ENCODE measurements at places on chromosomes 2 and 18.

DNA sequence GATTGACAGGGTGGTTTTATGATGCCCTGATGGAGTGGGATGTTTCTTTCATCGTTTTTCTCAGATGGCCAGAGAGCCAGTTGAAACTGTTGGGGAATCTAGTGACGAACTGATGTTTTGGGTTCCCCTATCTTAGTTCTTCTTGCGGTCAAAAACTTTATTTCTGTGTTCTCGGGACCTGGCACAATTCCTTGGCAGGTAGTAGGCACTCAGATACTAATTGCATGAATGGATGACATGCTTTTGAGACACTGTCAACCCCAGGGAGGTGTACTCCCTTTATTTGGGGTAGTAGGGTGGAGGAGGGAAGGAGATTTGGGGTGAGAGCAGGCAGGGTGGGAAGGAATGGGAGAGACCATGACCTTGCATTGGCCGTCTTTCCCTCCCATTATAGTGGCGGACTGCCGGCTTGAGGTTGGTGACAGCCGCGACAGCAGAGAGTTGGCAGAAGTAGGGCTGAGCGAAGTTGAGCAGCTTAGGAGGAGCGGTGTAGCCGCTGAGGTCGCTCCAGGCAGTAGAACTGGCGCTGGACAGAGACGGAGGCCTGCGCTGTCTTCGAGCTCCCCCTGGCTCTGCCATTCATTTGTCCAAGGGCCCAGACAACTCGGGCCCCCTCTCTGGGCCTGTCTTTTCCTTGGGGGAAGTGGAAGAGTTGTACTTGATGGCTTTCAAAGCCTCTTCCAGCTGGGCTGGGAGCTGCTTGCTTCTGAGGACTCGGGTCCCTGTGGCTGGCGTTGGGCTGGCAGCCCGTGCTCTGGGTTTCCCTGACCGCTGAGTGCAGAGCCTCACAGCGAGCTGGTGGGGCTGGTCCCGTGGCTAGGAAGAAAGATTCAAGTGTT lies 2.6 kb downstream of the TET3 start:
- DNase-seq: no peak
- H3K27me3 ChIP-seq: no peaks in the 10 kb centered on the region
- H3K4me3 ChIP-seq: peak overlapping the region; percentile 86
- H3K4me1 ChIP-seq: peaks cover 79% of the 10 kb centered on the region
- H3K27ac ChIP-seq: peak overlapping the region; percentile 73

- peaks cover 2% of the 10 kb centered on the region for H3K4me1 ChIP-seq
- no peak overlapping the region for H3K27ac ChIP-seq
Observed at GRCh38 chr18:78769502-78770105, 210.0 kb upstream of the SALL3 start.

DNA sequence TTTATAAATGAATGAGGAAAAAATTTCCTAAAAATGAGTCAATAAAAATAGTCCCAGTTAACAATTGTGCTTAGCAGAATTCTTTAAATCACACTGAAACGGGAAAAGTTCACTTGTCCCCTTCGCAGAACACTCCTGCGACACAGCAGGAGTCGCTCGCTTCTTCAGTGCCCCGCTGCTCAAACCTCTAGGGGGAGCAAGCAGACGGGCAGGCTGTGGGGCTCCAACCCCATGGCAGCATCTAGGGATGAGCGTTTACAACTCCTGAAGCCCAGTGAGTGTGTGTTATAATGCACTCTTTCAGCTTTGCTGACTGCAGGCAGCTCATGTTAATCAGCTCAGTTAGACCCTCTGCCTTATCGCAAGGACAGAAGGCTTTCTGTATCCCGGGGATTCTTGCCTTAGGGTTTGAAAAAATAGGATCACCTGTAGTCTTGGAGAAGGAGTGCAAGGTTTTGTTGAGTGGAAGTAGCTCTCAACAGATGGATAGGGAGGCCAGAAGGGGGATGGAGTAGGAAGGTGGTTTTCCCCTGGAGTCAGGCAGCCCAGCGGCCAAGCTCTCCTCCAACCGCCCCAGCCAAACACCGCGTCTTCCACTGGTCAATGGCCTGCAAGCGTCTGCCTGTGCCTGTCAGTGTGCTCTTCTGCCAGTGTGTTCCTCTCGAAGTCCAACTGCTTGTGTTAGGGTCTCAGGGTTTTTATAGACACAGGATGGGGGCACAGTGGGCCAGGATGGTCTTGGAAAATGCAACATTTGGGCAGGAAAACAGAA lies 1977.7 kb upstream of the LRRTM1 start:
- H3K27me3 ChIP-seq: no peaks in the 10 kb centered on the region
- H3K36me3 ChIP-seq: no peaks in the 10 kb centered on the region
- no peak overlapping the region for H3K27ac ChIP-seq
- H3K4me1 ChIP-seq: no peaks in the 10 kb centered on the region
- H3K4me3 ChIP-seq: no peak overlapping the region

DNA sequence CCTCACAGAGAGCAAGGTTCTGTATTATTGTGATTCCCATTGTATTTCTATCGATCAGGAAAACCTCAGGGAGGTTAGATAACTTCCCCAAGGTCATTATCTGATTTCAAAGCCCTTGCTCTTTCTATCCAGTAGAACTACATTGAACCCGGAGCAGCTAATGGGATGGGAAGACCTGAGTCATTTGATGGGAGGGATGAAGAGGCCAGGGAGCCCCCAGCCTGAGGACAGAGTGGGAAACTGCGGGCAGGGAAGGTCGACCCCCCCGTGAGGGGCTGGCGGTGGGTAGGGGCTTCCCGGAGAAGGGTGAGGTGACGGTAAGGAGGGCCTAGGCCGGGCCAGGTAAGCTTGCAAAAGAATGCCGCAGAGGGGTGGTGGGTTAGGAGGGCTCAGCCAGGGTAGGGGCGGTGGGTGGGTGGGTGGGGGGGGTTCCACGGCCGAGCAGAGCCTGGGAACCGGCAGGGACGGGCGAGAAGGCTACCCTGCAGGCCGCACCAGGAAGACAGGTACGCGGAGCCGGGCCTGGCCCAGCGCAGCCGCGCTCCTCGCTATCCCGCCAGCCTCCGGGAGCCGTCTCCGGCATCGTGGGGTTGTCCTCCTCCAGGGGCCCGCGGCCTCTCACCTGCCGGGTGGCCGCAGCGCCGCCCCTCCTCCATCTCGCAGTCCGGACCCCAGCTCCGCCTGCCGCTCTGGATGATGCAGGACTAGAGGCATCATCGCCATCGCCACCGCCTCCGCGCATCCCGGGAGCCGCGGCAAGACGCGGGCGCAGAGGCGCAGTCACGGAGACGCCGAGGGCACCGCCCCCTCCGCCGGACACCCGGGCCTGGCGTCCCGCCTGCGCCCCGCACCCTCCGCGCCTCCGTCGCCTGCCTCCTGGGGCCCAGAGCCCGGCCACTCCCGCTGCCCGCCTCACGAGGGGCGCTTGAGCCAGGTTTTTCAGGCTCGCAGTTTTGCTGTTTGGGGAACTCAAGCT lies at the start of gene GPR75:
GPR75 (minus strand) TSS at position 762 of the 976 bp plus-strand sequence. CDS start 5,211 bp downstream, outside the sequence.
- no peaks in the 10 kb centered on the region for H3K27me3 ChIP-seq
- no peak within 1 kb of the TSS for H3K4me3 ChIP-seq
- no peaks in the 10 kb centered on the region for H3K4me1 ChIP-seq
- H3K36me3 ChIP-seq: peaks cover 44% of the 10 kb centered on the region
- no peak for DNase-seq

DNA sequence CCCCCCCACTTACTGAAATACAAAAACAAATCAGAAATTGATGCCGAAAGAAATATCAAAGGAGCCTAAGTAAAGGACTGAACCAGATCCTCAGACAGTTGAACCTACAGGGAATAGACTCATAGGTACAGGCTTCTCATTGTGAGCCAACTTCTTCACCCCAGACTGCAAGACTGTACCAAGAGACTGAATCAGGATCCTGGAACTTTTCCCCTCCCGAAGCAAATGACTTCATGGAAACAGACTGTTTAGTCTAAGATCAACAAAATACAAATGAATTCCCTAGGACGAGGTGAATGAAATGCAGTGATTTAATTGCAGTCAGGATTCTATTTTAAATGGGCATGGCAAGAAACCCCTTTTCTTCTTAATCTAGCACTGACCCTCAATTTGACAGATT lies 53.6 kb upstream of the RNF152 start:
- H3K27me3 ChIP-seq: peaks cover 46% of the 10 kb centered on the region
- no peak overlapping the region for H3K4me3 ChIP-seq
- no peaks in the 10 kb centered on the region for H3K36me3 ChIP-seq
- H3K27ac ChIP-seq: no peak overlapping the region
- no peak for DNase-seq

GRCh38 chr18:55272510-55273243 lies 313.4 kb upstream of the CCDC68 start:
- peak overlapping the region; percentile 43 for H3K27ac ChIP-seq
- no peaks in the 10 kb centered on the region for H3K27me3 ChIP-seq
- no peak for DNase-seq
- no peak overlapping the region for H3K4me3 ChIP-seq

DNA sequence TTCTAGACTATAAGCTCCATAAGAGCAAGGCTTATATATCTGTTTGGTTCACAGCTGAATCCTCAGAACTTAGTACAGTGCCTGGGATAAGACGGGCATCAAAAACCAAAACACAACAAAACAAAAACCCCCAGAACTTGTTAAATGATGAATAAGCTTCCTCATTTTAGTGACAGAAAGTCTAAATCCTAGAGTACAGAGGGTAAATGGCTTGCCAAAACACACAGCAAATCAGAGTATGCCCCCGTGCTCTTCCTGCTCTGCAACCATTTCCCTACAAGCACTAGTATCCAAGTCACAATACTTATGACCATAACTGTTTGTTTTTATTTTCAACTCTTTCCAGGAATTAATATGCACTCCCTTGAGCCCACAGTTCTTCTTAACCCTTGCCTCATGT lies 10.1 kb downstream of the ZNF521 start:
- H3K27ac ChIP-seq: no peak overlapping the region
- no peak overlapping the region for H3K4me3 ChIP-seq
- DNase-seq: no peak
- peaks cover 23% of the 10 kb centered on the region for H3K27me3 ChIP-seq

GRCh38 chr18:5546660-5547059 lies 2.9 kb upstream of the EPB41L3 start:
- H3K4me1 ChIP-seq: no peaks in the 10 kb centered on the region
- no peak overlapping the region for H3K4me3 ChIP-seq
- H3K36me3 ChIP-seq: no peaks in the 10 kb centered on the region
- H3K27me3 ChIP-seq: peaks cover 35% of the 10 kb centered on the region
- no peak for DNase-seq

DNA sequence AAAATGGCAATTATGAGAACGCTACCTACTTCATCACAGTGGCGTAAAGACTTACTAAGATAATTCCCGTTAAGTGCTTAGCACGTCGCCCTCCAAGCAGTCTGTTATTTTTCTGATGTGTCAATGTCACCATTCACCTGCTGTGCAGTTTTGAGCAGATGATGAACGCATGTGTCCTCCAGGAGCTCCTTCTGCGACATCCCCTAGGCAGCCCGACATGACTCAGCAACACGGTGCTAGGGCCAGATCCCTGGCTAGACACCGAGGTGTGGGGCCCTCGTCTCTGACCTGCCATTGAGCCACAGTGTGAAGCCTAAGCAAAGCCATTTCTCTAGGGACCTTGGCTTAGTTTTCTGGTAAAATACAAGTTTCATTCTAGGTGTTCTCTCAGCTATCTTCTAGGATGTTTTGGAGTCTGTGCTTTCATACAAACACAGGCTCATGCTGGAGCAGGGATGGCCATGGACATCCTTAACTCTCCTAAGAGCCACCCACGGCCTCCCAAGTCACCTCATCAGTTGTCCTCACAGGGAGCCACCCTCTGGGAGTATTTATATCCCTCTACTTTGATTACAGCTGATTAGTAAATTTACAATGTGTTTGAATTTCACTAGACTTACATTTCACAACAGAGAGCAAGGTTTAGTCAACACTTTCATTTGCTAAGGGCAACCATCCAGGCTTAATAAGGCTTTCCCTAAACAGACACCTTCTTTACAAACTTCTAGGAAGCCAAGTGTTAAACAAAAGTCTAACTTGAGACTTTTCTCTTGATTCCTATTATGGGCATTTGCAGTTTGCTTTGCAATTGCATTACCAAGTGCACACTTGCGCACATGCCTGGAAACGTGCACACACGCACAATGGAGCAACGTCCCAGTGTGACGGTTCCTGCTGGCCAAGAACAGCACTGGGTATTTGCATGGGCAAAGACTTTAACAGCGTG lies 376.8 kb upstream of the ID2 start:
- peaks cover 34% of the 10 kb centered on the region for H3K4me1 ChIP-seq
- H3K36me3 ChIP-seq: peaks cover 10% of the 10 kb centered on the region
- H3K27ac ChIP-seq: no peak overlapping the region

DNA sequence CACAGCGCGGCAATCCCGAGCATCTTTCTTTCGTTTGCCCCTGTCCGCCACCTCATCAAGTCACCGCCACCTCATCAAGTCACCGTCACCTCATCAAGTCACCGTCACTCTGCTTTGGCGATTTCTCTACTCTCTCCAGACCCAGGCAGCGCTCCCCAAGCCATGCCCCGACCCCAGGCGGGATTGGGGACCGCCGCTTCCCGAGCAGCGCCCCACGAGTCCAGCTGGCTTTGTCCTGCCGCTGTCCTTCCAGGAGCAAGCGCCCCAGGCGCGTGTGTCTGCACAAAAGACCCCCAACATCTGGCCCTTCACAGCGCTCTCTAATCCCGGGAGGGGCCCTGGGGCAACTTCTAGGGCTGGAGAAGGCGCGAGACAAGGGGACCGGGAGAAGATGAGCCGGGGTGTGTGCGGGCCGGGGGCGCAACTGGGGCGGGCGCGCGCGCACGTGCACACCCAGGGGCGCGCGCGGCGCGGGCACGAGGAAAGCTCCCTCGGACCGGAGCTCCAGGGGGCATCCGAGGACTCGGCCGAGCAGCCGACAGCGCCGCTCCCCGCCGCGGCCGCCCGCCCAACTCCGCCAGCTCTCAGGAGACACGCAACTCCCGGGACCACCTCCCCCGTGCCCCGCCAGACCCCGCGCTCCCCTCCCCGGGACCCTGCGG lies 633 bp upstream of the RNF152 start:
- DNase-seq: no peak
- peaks cover 51% of the 10 kb centered on the region for H3K27me3 ChIP-seq
- peak overlapping the region; percentile 88 for H3K4me3 ChIP-seq
- H3K27ac ChIP-seq: no peak overlapping the region
